Neural progenitor cell (in vitro differentiated cells): ENCODE measurements at places on chromosomes 5 and 9. TPM values are rescaled to one million over a fixed set of nuclear protein-coding genes. Genes with fewer than 3 reads are reported as not detected.

DNA sequence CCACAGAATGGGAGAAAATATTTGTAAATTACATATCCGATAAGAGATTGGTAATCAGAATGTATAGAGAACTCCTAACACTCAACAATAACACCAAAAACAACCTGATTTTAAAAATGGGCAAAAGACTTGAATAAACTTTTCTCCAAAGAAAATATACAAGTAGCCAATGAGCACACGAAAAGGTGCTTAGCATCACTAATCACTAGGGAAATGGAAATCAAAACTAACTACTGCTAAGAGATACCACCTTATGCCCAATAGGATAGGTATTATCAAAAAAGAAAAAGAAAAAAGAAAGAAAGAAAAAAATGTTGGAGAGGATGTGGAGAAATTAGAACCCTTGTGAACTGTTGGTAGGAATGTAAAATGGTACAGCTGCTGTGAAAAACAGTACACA is 212.1 kb downstream of the TLR4 start:
- no peak for DNase-seq

DNA sequence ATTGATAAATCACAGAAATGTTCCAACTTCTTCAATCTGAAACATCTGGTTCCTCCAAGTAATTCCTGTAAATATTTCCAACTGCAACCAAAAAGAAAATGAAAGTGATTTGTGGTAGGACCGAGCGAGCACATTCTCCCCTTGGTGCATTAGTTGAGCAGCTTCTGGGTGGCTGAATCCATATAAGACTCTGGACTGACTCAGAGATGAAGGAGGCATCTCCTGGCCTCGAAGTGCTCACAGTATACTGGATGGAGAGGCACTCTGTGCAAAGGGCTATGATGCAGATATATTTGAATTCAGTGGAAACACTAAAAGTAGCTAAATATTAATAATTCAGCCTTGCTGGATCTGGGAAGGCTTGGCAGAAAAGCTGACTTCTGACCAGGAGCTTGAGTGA is 265.0 kb downstream of the MARCHF11 start:
- DNase-seq: no peak

The CAVIN4 gene
- total RNA-seq: 6.1 and 8.8 TPM in 2 replicates

DNA sequence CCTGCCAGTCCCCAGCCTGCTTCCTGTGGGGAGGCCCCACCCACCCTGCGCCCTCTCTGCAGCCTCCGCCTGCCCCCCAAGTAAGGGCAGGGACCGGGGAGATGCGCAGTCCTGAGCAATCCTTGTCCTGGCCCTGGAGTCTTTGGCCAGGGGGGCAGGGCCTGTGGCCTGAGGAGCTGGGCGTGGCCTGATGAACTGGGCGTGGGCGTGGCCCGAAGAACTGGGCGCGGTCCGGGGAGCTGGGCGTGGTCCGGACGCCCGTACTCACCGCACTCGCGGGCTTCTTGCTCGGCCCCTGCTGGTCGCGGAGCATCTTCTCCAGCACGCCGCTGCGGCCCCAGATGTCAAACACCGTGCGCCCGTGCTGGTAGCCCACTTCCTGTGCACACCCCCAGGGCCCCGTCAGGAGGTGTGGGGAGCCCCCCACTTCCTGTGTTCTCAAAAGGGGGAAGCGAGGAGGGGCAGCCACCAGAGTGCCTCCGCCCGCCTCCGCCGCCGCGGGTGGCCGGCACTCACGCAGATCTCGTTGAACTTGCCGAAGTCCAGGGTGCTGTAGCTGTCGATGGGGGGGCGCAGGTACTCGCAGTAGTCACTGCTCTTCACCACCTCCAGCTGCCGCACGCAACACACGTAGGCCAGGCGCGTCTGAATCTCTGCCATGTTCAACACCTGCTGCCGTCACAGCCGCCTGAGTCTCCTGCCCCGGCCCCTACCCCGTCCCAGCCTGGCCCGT is 2.7 kb upstream of the NSMF start:
- peak; percentile 93 for DNase-seq

GRCh38 chr5:125976421-125977000 is 446.7 kb upstream of the GRAMD2B start:
- DNase-seq: no peak

The IFNE gene
- 0.12 TPM in 1 of 2 replicates, not detected in the other for total RNA-seq

The CER1 gene
- 0.11 TPM in 1 of 2 replicates, not detected in the other for total RNA-seq
